CD8-positive, alpha-beta T cell (primary cell): ENCODE measurements at places on chromosomes 12 and 14. TPM values are rescaled to one million over a fixed set of nuclear protein-coding genes. Genes with fewer than 3 reads are reported as not detected.

Gene RTL1
- not detected for total RNA-seq

Gene P2RX7
- 7.4 TPM for total RNA-seq

Gene MYH6
- total RNA-seq = not detected

Gene DEPDC4
- not detected for total RNA-seq

Gene IRAK4
- 22.3 TPM for total RNA-seq

Gene NOS1
- not detected for total RNA-seq

Gene INHBC
- 0.24 TPM for total RNA-seq

Gene MEG3
- total RNA-seq = not detected

Gene KRT77
- total RNA-seq = not detected

Gene PTGER2
- total RNA-seq = 3.5 TPM

Gene CLEC4C
- not detected for total RNA-seq

Gene CD4
- 0.54 TPM for total RNA-seq

Gene OTOGL
- total RNA-seq = not detected

Gene CDKL1
- total RNA-seq = 1.2 TPM

Gene MYG1
- total RNA-seq = 24.2 TPM

Gene TAS2R42
- not detected for total RNA-seq

Gene AMN
- total RNA-seq = 4.3 TPM

Gene SERPINA9
- total RNA-seq = not detected

Gene RIMKLB
- total RNA-seq = 10.1 TPM

Gene BBOF1
- total RNA-seq = 2.9 TPM

Gene KRT74
- not detected for total RNA-seq

Gene RASSF8
- total RNA-seq = 0.31 TPM

Gene POTEM
- not detected for total RNA-seq

Gene CYP46A1
- total RNA-seq = 0.19 TPM

Gene KRT82
- not detected for total RNA-seq

Gene CPM
- 0.78 TPM for total RNA-seq

Gene TAS2R46
- total RNA-seq = 0.71 TPM

Gene LYZ
- total RNA-seq = 4.3 TPM

Gene INTS13
- 12.1 TPM for total RNA-seq

Gene PLBD2
- total RNA-seq = 9.9 TPM

Gene MGP
- total RNA-seq = 0.42 TPM

Gene VSX2
- not detected for total RNA-seq

Gene TESPA1
- 84.8 TPM for total RNA-seq

Gene GLIPR1L1
- total RNA-seq = not detected

Gene CACNA1C
- 0.11 TPM for total RNA-seq

Gene NANOG
- not detected for total RNA-seq

Gene LUM
- total RNA-seq = not detected

Gene REM2
- 4.1 TPM for total RNA-seq

Gene NINJ2
- 1.6 TPM for total RNA-seq

Gene HIP1R
- 258 TPM for total RNA-seq

Gene KCNK10
- total RNA-seq = not detected

Gene TMEM229B
- 4.8 TPM for total RNA-seq

Gene MDP1
- 4.5 TPM for total RNA-seq

Gene DCN
- total RNA-seq = not detected

Gene KCNA1
- total RNA-seq = not detected

Gene IQSEC3
- 6.7 TPM for total RNA-seq

Gene RAPGEF3
- total RNA-seq = 0.14 TPM

Gene TSHR
- not detected for total RNA-seq
